ENCODE measurements at places on chromosomes 13 and 19.

DNA sequence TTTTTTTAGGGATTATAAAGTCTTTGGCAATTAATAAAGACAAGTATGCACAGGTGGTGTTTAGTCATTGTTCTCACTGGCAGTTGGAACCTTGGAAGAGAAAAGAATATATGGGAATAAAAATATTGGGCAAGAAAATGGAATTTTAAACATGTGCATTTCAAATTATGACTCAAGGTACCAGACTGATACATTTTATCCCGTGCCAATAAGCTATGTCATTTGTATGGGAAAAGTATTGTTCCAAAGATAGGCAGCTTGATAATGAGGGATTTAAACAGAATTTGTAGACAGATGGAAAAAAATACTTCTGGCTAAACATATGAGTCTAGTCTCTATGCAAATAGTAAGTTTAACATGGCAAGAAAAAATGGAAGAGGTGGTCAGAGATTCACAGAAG, 169.5 kb upstream of the UFM1 start:
- DNase-seq, result no peak

DNA sequence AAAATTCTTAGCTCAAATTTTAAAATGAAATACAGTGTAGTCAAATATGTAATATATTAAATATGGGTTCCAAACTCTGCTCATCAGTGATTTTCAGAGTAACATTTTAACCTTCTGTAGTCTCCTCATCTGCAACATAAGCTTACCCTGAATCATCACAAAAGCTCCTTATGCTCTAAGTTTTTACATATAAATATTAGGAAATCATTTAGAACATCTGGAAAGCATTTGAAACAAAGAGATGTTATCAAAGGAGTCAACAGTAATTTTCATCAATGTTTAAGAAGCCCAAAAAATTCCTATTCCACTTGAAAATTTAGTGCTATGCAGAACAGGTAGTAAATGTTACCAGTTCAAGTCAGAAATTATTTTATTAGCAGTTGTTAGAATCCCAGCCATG, 224.7 kb downstream of the DCT start:
- DNase-seq, result no peak

- DNase-seq, result no peak
These were observed 30.1 kb downstream of the TPP2 start for GRCh38 chr13:102626928-102627327.

- no peak for DNase-seq
These were observed 1.9 kb upstream of the FAM174C start for GRCh38 chr19:1273263-1274041.

- no peak for DNase-seq
These were observed 30.1 kb downstream of the LIG4 start for GRCh38 chr13:108185223-108185622.

DNA sequence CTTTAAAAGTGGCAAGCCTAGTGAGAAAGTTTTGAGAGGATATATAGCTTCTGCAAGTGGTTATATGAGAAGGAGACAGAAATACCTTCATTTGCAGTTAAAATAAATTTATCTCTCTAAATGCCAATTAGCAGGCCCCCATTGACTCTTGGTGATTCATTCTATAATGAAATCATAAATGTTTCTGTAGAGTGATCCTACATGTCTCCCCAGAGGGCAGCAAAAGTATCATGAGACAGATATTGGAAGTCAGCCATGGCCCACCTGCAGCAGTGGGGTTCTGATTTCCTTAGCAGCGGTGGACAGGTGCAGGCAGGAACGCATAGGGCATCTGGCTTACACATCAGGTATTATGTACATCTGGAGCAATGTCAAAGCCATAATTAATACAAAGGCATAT, 385.4 kb upstream of the SLC10A2 start:
- no peak for DNase-seq

DNA sequence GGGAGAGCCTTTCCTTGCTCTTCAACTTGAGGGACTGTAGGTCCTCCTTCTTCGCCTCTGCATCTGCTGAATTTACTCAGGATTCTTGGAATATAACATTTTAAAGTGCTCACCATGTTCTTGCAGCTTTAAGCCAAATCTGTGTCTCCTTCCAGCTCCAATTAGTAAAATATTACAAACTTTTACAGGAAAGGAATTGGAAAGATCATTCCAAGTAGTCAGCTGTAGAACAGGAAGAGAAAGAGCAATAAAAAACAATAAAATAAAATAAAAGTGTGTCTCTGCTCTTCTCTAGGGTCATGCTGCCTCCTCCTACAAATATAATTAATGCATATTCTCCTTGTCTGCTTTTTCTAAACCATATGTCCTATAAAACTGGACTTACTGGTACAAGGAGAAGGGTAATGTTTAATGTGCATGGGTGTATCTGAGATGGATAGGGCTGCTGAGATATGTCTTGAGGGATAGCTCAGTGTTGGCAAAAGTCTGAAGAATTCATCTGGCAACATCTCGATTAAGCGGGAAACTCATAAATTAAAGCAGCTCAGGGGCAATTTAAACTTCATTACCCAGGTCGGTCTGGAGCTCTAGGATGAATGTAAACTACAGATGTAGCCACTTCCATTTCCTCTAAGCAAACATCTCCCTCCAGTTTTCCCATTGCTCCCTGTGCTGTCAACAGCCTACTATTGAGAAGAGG, 25.0 kb downstream of the ENOX1 start:
- DNase-seq, result no peak

DNA sequence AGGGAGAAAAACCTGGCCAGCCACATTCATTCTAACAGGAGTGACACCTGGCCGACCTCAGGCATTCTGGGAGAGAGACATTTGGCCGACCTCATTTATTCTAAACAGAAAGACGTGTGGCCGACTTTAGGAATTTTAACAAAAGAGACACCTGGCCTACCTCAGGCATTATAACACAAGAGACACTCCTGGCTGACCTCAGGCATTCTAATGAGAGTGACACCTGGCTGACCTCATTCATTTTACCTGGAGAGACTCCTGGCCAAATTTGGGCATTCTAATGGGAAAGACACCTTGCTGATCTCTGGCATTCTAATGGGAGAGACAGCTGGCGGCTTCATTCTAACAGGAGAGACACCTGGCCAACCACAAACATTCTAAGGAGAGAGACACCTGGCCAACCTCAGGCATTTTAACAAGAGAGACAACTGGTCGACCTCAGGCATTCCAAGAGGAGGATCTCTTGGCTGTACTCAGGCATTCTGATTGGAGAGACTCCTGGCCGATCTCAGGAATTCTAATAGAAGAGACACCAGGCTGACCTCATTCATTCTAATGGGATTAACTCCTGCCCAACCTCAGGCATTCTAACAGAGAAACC, 1353.9 kb downstream of the UQCRFS1 start:
- DNase-seq, result no peak

DNA sequence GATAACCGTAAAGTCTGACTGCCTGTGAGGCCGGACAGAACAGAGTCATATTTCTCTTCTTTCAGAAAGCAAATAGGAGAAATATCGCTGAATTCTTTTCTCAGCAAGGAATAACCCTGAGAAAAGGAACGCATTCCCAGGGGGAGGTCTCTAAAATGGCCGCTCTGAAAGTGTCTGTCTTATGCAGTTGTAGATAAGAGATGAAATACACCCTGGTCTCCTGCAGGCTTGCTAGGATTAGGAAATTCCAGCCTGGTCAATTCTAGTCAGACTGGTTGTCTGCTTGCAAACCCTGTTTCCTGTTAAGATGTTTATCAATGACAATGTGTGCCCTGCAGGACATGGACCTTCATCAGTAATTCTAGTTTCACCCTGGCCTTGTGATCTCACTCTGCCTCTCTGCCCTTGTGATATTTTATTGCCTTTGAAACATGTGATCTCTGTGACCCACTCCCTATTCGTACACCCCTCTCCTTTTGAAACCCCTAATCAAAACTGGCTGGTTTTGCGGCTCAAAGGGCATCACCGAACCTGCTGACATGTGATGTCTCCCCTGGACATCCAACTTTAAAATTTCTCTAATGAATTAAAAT, 934.8 kb upstream of the SPRY2 start:
- no peak for DNase-seq
